SK-N-SH treated with all-trans-retinoic acid at 6 μM for 48 hours (cell line): ENCODE measurements at places on chromosomes 4 and X.

- peak; percentile 97 for ATAC-seq
Measured at GRCh38 chr4:41934901-41935651, at the start of gene TMEM33. Gene TMEM33 (plus strand): TSS chr4:41935429. CDS start chr4:41935485, 56 bp downstream.

DNA sequence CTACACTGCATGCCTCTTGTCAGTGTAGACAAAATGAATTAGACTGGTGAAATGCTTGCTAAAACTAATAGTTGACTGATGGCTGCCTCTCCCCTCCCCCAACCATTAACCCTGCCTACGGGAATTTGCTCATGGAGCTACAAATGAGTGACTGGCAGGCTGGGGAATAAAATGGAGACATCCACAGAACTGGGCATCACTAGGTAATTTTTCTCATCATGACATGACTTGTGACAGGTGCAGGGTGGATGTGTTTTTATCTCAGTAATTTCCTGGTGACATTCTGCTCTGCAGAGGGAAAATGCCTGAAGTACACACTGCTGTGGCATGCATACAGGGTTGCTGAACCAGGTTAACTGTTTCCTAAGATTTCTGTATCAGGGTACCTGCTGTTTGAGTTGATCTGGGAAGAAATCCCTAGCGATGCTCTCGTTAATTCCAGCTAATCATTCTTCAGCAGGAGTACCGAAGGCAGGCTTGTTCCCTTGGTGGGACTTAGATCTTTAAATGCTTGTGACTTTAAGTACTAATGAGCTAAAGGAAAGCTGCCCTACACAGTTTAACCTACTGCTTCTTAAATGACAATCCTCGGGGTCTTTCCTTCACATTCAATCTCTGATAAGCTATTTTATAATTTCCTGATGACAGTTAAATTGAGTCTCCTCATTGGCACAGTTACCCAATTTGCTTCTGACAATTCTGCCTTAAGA, 376.3 kb upstream of the LCORL start:
- no peak for ATAC-seq

GRCh38 chr4:74056114-74056857, 17.8 kb upstream of the CXCL3 start:
- no peak for ATAC-seq

DNA sequence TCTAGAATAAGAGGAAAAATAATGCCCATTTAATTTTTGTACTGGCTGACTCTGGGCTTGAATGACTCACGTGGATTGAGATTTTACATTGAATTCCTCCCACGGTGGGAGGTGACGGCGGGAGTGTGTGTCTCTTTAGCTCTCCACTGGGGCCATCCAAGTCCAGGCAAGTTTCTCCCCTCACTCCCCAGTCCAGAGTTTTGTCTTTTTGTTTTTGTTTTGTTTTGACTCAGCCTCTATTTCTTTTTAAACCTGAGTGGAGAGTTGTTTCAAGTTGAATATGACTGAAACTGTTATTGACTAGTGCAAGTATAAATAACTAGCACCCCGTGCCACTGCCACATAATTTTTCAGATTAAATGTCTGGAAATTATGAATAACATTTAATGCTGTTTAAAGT, 13.6 kb downstream of the CHST7 start:
- peak; percentile 33; the same call in 2 of the 3 replicates for ATAC-seq

DNA sequence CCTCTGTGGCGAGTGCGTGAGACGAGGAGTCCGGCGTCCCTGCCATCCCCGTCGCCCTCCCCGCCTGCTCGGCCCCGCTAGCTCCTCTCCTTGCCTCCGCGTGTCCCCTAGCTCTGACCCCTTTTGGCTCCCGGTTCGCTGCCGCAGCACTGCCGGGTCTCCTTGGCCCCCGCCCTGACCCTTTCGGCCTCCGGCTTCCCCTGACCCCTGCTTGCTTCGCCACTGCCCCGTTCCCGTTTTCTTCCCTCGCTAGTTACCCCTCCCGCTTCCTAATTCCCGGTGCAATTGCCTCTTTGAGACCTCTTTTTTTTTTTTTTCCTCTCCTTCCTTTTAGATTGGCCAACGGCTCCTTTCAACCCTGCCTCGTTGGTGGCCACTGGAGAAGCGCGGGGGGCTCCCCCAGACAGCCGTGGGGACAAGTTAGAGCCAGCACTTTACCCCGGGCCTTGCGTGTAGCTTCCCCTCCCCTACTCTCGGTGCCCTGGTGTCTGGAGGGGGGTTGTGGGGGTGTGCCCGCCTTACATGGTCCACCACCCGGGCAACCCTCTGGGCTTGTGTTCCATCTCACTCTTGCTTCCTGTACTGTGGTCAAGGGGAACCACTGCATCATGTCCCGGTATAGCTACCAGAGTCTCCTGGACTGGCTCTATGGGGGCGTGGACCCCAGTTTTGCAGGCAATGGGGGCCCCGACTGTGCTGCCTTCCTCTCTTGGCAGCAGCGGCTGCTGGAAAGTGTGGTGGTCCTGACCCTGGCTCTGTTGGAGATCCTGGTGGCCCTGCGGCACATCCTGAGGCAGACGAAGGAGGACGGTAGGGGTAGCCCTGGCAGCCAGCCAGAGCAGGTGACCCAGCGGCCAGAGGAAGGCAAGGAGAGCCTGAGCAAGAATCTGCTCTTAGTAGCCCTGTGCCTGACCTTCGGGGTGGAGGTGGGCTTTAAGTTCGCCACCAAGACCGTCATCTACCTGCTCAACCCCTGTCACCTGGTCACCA, 548 bp downstream of the TMEM164 start:
- ATAC-seq: peak; percentile 9

GRCh38 chr4:6324461-6324998, 54.9 kb downstream of the WFS1 start:
- ATAC-seq: no peak

- no peak for ATAC-seq
Measured at GRCh38 chr4:8838296-8838960, 33.2 kb downstream of the HMX1 start.

GRCh38 chr4:22264261-22264660, 251.6 kb downstream of the ADGRA3 start:
- ATAC-seq: no peak

DNA sequence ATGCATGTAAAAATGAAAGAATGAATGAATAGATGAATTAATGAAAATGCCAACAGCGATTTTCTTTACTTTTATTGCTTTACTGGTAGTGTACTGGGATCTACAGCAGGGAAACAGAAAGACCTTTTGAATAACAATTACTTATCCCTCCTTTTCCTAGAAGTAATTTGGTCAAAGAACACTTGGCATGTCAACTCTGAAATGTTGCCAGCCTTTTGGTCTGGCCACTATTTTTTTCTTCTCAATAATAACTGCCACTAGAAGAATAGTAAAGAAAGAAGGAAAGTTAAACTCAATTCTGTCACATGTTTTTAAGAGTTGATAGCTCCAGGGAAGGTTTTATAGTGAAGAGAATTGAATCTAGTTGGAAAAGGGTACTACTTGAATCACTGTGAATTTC, 52.9 kb downstream of the EPHA5 start:
- no peak for ATAC-seq

- ATAC-seq: no peak
Measured at GRCh38 chrX:136867518-136867917, 13.0 kb downstream of the RBMX start.

DNA sequence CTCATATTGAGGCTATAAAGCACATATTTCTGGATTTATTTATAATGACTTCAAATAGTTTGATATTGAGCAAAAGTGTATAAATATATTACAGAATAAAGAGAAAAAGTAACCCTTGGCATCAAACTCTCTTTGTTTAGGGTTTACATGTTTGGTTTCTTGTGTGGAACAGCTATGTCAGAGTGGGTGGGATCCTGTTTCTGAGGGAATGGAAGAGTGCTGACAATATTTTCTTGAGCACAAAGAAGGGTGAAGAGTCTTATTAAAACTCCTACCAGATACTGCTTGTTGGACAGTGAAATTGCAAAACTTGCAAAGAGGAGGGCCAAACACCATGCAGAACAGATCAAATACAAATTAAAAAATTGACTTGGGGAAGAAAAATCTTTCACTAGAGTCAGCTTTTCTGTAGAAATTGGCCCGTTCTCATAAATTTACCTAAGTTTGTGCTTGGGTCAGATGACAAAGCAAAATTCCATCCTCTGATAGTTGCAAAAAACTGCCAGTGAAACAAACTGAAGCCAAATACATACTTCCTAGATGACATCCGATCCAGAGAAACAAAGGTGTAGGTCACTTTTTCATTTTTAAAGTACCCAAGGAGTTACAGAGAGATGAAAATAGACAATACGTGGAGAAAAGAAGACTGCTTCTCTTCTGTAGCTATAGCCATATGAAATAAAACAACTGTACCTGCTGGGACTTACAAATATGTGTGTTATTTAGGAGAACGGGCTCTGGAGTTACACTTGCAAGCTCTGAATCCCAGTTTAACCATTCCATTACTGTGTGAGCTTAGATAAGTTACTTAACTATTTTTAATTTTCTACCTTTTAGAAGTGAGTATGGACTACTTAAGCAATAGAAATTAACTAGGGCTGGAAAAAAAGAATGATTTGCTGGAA, 133.3 kb downstream of the MAML3 start:
- ATAC-seq: no peak

DNA sequence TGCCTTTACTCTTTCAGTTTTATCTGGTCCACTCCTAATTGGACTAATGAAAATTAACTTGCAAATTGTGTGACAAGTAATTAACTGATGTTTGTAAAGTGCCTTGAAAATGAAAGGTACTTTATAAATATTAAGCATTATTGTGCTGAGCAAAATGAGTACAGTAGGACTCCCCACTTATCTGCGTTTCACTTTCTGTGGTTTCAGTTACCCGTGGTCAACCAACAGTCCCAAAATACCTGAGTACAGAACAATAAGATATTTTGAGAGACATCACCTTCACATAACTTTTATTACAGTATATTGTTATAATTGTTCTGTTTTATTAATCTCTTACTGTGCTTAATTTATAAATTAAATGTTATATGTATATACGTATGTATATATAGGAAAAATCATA, 27.4 kb upstream of the JADE3 start:
- no peak for ATAC-seq

DNA sequence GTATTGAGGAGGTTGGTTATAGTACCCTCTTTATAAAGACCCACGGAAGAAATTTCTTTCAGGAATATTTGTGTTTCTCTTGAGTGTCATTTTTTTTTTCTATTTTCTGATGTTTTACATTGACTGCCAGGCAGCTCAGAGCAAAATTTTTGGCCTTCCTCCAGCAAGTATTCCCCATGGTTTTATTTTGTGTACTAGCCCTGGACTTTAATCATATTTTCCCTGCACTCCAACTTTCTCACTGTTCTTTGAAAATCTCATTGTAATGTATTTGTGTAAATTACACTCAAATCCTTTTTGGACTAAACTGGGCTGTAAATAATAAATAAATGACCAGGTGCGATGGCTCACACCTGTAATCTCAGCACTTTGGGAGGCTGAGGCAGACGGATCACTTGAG, 45.6 kb upstream of the USP46 start:
- ATAC-seq: no peak
